ENCODE measurements at places on chromosomes 4 and X.

DNA sequence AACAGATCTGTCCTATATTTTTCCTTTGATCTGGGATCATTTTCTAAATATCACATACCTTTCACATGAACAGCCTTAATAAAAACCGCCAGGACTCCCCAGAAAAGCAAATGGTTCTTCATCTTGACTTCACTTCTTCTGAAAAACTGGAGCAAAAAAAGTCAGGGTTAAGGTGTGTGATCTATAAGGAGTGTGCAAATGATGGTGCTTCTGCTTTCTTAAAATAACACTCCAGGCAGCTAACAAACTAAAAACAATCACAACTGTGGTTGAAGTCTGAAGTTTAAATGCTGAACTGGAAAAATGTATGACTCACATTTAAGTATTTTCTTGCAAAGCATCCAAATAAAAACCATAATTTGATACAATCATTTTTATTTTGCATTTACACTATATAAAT is at the start of gene JCHAIN:
JCHAIN (minus strand) TSS at position 140 of the 400 bp plus-strand sequence; CDS start at position 122, 18 bp downstream.
- no peak for DNase-seq

- DNase-seq, result no peak
These were observed 31.6 kb upstream of the C1QTNF7 start for GRCh38 chr4:15396157-15396800.

DNA sequence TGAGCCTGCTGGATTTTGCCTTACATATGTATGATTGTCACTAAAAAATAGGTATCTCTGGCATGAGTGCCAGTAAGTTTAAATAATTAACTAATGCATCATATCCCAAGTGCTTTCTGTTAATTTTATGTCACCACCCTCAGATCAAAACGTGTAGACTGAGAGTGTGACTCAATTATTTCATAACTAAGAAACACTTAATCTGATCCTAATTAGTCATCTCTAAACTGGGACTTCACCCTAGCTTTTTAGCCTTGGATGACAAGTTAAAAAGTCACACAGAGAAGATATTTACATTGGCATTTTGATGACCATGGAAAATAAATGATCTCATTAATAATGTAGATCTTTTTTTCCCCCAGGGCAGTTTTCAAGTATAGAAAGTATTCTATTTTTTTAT is 23.1 kb upstream of the SLC6A14 start:
- DNase-seq, result no peak

GRCh38 chr4:80071604-80072227 is 1.3 kb downstream of the ANTXR2 start:
- no peak for DNase-seq

DNA sequence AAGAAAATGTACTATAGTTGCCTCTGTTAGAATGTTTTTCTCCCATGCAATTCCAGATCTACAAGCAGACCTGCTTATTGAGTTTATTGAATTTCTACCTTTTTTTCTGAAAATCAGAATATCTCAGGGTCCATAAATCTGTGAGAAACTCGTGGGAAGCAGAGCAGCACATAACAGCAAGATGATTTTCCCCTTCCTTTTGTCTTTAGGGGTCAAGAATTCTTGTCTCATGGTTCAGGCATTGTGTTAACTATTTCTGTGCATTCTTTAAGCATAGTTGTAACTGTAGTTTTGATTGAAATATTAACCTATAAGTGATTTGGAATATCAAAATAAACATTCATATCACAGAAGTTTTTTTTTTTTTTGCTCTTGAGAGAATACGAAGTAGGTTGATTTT is 11.4 kb downstream of the EDNRA start:
- DNase-seq, result no peak

DNA sequence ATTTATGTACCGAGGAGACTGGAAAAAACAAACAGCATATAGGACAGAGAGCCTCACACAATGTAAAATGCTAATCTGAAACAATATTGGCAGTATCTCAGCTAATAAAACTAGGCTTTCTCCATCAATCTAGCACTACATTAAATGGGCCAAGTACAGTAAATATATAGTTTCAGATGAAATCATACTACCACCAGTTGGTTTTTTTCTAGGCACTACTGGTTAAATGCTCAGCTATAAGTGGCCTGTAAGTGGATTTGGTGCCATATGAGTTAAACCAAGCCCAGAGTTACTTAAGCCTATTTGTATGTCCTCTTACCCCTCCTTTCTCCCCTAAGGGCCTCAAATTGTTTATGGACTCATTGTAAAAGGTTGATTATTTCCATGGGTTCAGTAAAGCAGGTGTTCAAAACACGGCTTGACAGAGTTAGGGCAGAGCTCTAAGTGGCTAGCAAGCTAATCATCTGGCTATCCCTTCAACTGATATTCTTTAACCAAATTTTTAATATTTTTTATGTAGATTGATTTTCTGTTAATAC is 57.5 kb downstream of the FAM13A start:
- DNase-seq, result no peak

- no peak for DNase-seq
These were observed 112.5 kb upstream of the WDR17 start for GRCh38 chr4:175953116-175953515.

DNA sequence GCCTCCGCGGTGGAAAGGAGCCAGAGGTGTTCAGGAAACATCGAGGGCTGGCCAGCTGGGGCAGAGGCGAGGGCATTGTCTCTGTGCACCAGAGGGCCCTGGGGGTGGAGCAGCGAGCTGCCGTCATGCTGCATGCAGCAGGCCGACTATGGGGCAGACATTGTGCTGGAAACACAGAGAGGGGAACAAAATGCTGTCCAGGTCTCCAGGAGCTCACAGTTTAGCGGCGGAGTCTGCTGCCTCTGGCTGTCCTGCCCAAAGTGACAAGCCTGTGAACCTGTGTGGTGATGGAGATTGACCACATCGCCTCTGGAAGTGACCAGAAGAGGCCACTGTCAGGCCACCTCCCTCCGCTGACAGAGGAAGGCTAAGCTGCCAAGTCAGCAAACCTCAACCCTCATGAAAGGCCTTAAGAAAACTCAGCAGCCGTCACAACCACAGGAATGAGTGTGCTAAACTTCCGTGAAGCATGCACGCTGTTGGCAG is 20.1 kb upstream of the SASH3 start:
- DNase-seq, result peak; percentile 55

- DNase-seq, result no peak
These were observed 77.3 kb downstream of the RPS3A start for GRCh38 chr4:151176685-151177084.

DNA sequence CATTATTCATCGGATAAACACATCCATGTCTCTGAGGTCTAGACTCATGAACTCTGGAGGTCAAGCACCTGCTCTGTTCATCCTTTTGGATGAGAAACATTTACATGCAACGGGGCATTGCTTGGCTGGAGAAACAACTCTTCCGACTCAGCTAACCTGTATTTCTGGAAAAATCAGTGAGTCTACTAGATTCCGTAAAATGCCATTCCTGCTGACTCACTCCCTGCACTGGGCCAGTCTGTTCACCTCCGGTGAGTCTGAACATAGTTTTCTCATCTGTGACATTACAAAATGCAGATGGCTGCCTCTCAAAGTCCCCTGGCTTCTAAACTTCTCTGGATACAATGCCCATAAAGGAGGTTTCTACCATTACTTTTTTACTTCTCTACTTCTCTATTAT is 185.7 kb upstream of the HS3ST1 start:
- DNase-seq, result no peak

- DNase-seq, result no peak
These were observed 951 bp downstream of the SH3BP2 start for GRCh38 chr4:2793586-2794485.

GRCh38 chr4:1980561-1981041 is 28.2 kb downstream of the NELFA start:
- no peak for DNase-seq

GRCh38 chr4:20847124-20847747 is 147.0 kb downstream of the PACRGL start:
- DNase-seq, result no peak

DNA sequence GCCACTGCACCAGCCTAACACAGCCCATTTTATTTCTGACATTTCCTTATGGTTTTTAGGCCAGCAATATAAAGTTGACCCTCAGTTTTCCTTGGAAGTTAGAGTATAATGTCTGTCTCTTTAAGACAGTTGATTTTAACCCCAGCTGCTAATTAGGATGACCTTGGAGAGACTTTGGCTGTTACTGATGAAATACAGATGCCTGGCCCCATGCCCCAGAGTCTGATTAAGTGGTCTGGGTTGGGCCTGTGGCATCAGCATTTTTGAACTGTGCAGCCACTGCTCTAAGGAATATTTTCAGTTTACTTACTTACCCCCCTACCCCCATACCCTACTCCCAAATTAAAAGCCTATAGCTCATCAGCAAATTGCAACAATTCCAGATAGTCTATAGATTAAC is 85.8 kb downstream of the DCLK2 start:
- DNase-seq, result no peak

DNA sequence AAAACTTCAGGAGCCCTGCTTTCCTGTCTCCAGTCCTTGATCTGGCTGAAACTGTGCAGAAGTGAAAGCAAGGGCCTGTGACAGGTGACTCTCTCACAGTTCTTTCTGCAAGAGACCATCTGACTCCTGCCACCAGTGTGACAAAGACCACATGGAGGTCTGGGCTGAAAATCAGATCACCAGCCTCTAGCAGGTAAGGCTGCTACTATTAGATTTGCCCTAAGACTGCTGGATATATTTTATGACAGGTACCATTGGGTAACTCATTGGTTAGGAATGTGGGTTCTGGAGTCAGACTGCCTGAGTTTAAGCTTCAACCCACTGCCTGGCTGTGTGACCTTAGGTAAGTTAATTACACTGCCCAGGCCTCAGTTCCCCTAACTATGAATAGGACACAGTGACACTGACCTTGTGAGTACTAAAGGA is 163.3 kb upstream of the SLC7A11 start:
- DNase-seq, result no peak

- DNase-seq, result no peak
These were observed 231.5 kb upstream of the DIAPH2 start for GRCh38 chrX:96453139-96453538.

DNA sequence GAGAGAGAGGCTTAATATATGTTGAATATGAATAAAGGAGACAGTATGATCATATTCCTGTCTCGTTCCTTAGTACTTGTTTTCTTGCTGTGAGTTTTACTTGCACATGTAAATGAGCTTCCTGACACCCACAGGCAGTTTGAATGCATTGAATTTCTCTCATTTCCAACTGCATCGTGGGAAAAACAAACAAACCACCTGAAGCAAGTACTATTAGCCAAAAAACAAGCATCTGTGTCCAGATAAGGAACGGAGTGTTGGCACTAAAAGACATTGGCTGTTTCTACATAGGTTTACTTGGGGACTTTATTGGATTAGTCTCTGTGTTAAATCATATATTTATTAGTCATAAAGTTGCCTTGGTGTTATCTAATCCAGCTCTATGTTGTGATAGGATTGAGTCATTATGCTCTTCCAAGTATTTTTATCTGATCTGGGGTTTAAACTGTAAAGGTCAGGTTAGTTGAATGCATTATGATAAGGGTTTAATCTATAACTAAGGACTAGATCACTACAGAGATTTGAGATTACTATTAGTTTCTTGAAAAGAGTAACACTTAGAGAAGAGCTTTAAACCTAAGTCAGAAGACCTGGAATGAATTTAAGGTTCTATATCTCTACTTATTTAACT is 339.0 kb upstream of the SPANXN4 start:
- no peak for DNase-seq

DNA sequence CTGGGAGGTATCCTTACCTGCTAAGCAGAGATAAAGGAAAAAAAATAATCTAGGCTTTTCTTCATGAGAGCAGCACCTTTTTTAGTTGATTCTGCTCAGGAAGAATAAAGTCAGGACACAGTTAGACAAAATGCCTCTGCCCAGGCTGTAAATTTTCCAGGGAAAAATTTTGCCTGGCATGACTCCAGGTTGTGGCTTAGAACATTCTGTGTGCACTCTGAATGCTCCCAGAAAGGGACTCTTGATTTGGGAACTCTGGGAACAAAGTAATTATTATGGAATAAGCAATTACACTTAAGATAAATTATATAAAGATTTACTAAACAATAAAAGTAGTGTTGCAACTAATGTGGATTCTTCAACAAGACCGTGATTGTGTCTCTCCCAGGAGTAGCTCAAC is 826.2 kb upstream of the TENM3 start:
- no peak for DNase-seq

DNA sequence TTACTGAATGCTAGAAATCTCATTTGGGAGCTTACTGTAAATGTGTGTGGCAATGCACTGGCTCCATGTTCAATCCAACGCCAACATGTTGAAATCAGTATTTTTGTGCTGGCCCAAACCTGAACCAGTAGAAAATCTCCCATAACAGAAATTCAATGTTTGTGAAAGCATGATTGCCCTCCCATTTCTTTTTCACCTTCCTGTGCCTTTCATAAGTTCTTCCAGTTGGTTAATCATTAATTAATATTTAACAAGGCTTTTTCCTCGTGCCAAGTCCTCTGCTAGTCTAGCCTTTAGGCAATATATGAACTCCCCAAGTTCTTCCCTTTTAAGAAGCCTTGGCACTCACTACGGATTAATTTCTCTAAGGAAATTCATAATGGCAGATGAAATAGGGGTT is 1.3 kb upstream of the PLS3 start:
- DNase-seq, result no peak

- DNase-seq, result no peak
These were observed 834.0 kb downstream of the C4orf33 start for GRCh38 chr4:129929984-129930383.

- DNase-seq, result no peak
These were observed 834.7 kb downstream of the RAPGEF2 start for GRCh38 chr4:159937595-159937994.

DNA sequence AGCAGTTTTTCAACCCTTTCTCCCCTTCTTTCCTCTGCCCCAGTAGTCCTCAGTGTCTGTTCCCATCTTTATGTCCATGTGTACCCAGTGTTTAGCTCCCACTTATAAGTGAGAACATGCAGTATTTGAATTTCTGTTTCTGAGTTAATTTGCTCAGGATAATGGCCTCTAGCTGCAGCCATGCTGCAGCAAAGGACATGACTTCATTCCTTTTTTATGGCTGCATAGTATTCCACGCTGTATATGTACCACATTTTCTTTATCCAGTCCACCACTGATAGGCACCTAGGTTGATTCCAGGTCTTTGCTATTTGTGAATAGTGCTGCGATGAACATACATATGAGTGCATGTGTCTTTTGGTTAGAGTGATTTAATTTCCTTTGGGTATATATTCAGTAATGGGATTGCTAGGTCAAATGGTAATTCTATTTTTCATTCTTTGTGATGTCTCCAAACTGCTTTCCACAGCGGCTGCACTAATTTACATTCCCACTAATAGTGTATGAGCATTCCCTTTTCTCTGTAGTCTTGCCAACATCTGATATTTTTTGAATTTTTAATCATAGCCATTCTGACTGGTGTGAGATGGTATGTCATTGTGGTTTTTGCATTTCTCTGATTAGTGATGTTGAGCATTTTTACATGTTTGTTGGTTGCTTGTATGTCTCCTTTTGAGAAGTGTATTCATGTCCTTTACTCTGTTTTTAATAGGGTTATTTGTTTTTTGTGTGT is 54.6 kb upstream of the ANK2 start:
- no peak for DNase-seq

- DNase-seq, result no peak
These were observed 123.4 kb upstream of the TSPAN5 start for GRCh38 chr4:98781641-98782357.
